ENCODE measurements at places on chromosomes 11 and 22. TPM values are rescaled to one million over a fixed set of nuclear protein-coding genes. Genes with fewer than 3 reads are reported as not detected.
A peak's percentile ranks its signal among the peaks of the same experiment; 100 is the strongest.

GRCh38 chr11:28619846-28620540 lies 511.8 kb downstream of the METTL15 start:
- DNase-seq: no peak
- H3K27ac ChIP-seq: no peak overlapping the region
- H3K27me3 ChIP-seq: peaks cover 43% of the 10 kb centered on the region
- no peaks in the 10 kb centered on the region for H3K4me1 ChIP-seq
- no peak overlapping the region for H3K4me3 ChIP-seq

GRCh38 chr11:127451861-127452260 lies 451.3 kb upstream of the KIRREL3 start:
- no peaks in the 10 kb centered on the region for H3K4me1 ChIP-seq
- no peaks in the 10 kb centered on the region for H3K27me3 ChIP-seq
- no peak overlapping the region for H3K27ac ChIP-seq
- H3K4me3 ChIP-seq: no peak overlapping the region

DNA sequence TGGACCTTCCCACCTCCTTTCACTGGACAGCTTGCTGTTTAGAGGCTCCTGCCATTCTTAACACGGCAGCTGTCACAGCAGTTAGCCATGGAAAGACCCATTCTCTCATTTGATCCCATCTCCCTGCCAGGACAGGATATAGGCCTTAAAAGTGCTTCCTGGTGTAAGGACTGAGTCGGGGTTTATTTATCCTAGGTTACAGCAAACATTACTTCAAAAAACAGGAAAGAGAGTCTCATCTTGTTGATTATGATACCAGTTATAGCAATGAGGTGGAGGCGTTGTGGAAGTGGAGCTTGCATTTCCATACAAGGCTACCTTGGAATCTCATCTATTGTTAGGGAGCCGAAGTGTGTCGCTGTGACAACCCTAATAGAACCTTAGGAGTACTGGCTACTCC lies 17.4 kb upstream of the ETS1 start:
- no peak overlapping the region for H3K4me3 ChIP-seq
- H3K27me3 ChIP-seq: no peaks in the 10 kb centered on the region
- no peaks in the 10 kb centered on the region for H3K4me1 ChIP-seq

- H3K4me1 ChIP-seq: no peaks in the 10 kb centered on the region
- no peak overlapping the region for H3K27ac ChIP-seq
- H3K36me3 ChIP-seq: peaks cover 26% of the 10 kb centered on the region
These were observed 43.2 kb downstream of the NAT10 start for GRCh38 chr11:34148504-34149165.

GRCh38 chr11:75461151-75461550 lies 28.1 kb upstream of the KLHL35 start:
- H3K27me3 ChIP-seq: no peaks in the 10 kb centered on the region
- no peaks in the 10 kb centered on the region for H3K36me3 ChIP-seq
- no peak overlapping the region for H3K4me3 ChIP-seq
- no peak for DNase-seq
- no peak overlapping the region for H3K27ac ChIP-seq
- H3K4me1 ChIP-seq: peaks cover 5% of the 10 kb centered on the region

GRCh38 chr11:6630632-6631291 lies 11.5 kb upstream of the TPP1 start:
- peaks cover 34% of the 10 kb centered on the region for H3K27me3 ChIP-seq
- H3K4me1 ChIP-seq: peaks cover under 1% of the 10 kb centered on the region
- H3K4me3 ChIP-seq: peak overlapping the region; percentile 53
- DNase-seq: no peak
- no peaks in the 10 kb centered on the region for H3K36me3 ChIP-seq

- no peak overlapping the region for H3K27ac ChIP-seq
- no peaks in the 10 kb centered on the region for H3K27me3 ChIP-seq
- H3K4me3 ChIP-seq: no peak overlapping the region
- DNase-seq: no peak
These were observed 110.4 kb upstream of the CSNK2A3 start for GRCh38 chr11:11463405-11463804.

DNA sequence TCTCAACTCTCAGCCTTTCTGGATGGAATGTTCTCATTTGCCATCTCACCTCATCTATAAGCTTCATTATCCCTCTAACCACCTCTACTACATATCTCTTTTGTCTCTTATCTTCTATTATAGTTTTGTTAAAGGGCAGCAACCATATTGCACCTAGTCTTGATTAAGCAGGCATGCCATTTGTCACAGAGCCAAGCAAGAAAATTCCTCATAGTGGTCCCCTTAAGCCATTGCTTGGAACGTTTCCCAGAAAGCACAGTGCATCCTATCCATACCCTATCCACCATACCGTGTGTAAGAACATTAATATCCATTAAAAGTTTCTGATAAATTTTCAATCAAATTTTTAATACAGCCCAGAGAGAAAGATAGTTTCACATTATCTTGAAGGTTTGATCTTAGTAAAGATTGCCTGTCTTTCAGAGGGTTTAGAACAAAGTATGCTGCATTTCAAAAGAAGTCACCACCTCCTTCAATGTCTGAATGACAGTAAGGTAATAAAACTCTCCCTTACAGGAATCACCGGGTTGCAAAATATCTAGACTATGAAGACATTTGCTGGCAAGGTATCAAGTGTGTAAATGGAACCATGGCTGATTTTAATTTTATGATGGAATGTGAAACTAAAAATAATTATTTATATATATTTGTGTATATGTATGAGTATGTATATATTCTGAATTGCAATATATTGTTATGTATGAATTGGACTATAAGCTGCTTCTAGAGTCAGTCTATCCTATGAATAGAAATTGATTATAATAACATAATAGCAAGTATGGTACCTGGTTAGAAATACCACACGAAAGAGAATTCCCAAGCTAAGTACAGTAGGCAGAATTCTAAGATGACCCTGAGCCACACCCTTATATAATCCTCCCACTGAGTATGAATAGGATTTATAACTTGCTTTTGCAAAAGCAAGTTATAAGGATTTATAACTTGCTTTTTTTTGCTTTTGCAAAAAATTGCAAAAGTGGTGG lies 1296.3 kb downstream of the LRRC4C start:
- no peak overlapping the region for H3K27ac ChIP-seq
- H3K4me3 ChIP-seq: no peak overlapping the region
- H3K4me1 ChIP-seq: no peaks in the 10 kb centered on the region

DNA sequence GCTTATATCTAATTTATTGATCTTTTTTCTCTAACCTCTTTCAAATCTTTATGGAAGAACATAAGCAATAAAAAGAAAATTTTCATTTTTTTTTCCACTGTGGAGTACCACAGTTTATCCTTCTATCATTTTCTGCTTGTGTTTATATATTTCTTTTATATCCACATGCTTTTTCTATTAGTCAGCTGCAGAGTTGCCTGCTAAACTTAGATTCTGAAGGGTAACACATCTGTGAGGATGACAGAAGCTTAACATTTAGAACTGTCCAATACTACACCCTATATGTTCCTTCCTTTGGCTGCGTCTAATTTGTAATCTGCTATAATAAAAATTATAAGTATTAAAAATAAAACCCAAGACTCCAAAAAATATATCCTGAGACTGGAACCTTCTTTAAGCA lies 20.8 kb downstream of the CCDC90B start:
- DNase-seq: no peak
- no peaks in the 10 kb centered on the region for H3K4me1 ChIP-seq
- H3K36me3 ChIP-seq: no peaks in the 10 kb centered on the region
- H3K4me3 ChIP-seq: no peak overlapping the region
- H3K27me3 ChIP-seq: no peaks in the 10 kb centered on the region

- H3K27me3 ChIP-seq: no peaks in the 10 kb centered on the region
- DNase-seq: no peak
- no peaks in the 10 kb centered on the region for H3K4me1 ChIP-seq
- H3K27ac ChIP-seq: no peak overlapping the region
- no peak overlapping the region for H3K4me3 ChIP-seq
These were observed 95.9 kb upstream of the FGF3 start for GRCh38 chr11:69915151-69915500.

GRCh38 chr11:121512468-121513465 lies 60.0 kb upstream of the SORL1-AS1 start:
- H3K36me3 ChIP-seq: peaks cover 58% of the 10 kb centered on the region
- no peaks in the 10 kb centered on the region for H3K27me3 ChIP-seq
- no peak for DNase-seq
- no peaks in the 10 kb centered on the region for H3K4me1 ChIP-seq

GRCh38 chr11:106920899-106921509 lies 97.3 kb downstream of the GUCY1A2 start:
- H3K36me3 ChIP-seq: no peaks in the 10 kb centered on the region
- no peaks in the 10 kb centered on the region for H3K27me3 ChIP-seq
- no peaks in the 10 kb centered on the region for H3K4me1 ChIP-seq

GRCh38 chr11:64447831-64448598 lies 89.1 kb downstream of the RPS6KA4 start:
- DNase-seq: no peak
- H3K36me3 ChIP-seq: no peaks in the 10 kb centered on the region
- H3K4me1 ChIP-seq: peaks cover 23% of the 10 kb centered on the region
- H3K27me3 ChIP-seq: peaks cover 63% of the 10 kb centered on the region
- peak overlapping the region; percentile 22 for H3K27ac ChIP-seq
- no peak overlapping the region for H3K4me3 ChIP-seq

DNA sequence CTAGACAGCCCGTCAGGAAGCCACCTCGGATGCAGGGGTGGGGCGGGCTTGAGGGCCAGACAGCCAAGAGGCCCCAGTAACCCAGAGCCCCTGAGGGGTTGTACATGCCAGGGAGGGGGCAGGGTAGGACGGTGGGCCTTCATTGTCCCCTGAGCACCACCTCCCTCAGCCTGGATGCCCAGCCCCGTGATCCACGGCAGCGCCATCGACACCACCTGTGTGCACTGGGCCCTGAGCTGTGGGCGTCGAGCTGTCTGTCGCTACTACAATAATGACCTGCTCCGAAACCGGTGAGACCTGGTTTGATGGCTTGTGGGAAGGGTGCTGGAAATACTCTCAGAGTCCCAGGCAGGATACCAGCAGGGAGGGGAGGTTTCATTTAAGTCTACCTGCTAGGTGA lies 37.4 kb upstream of the TPBGL start:
- DNase-seq: no peak
- H3K4me3 ChIP-seq: no peak overlapping the region
- H3K36me3 ChIP-seq: no peaks in the 10 kb centered on the region
- H3K27ac ChIP-seq: no peak overlapping the region
- peaks cover 5% of the 10 kb centered on the region for H3K4me1 ChIP-seq

DNA sequence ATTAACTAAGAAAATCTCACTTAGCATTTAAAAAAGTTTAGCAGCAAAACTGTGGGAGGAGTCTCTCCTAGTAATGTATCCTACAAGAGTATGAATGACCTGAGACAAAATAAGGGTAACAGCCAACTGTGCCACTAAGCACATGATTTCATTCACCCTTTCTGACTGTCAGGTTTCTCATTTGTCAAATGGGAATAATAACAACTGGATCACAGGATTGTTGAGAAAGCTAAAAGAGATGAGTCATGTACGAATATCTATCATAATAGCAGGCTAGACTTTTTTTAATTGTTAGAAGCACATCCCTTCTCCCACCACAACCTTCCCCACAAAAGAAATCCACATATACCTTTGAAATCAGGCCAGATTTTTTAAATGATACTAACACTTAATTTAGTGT lies 39.5 kb downstream of the MTMR2 start:
- no peak for DNase-seq
- H3K4me3 ChIP-seq: no peak overlapping the region
- no peak overlapping the region for H3K27ac ChIP-seq
- no peaks in the 10 kb centered on the region for H3K27me3 ChIP-seq

- peak overlapping the region; percentile 1 for H3K27ac ChIP-seq
- no peaks in the 10 kb centered on the region for H3K36me3 ChIP-seq
- H3K4me1 ChIP-seq: peaks cover 13% of the 10 kb centered on the region
- no peak overlapping the region for H3K4me3 ChIP-seq
- H3K27me3 ChIP-seq: no peaks in the 10 kb centered on the region
These were observed 105.2 kb downstream of the MAML2 start for GRCh38 chr11:96237766-96238266.

GRCh38 chr11:74006743-74007304 lies 2.1 kb downstream of the UCP3 start:
- no peak overlapping the region for H3K4me3 ChIP-seq
- H3K27me3 ChIP-seq: no peaks in the 10 kb centered on the region
- peaks cover 16% of the 10 kb centered on the region for H3K4me1 ChIP-seq
- H3K27ac ChIP-seq: no peak overlapping the region
- H3K36me3 ChIP-seq: peaks cover 21% of the 10 kb centered on the region

GRCh38 chr11:131518305-131518838 lies 148.0 kb downstream of the NTM start:
- H3K4me3 ChIP-seq: no peak overlapping the region
- H3K27ac ChIP-seq: no peak overlapping the region
- no peak for DNase-seq
- no peaks in the 10 kb centered on the region for H3K4me1 ChIP-seq
- no peaks in the 10 kb centered on the region for H3K36me3 ChIP-seq

GRCh38 chr11:120465921-120466534 lies 45.5 kb upstream of the GRIK4 start:
- H3K4me1 ChIP-seq: no peaks in the 10 kb centered on the region
- DNase-seq: no peak
- no peak overlapping the region for H3K27ac ChIP-seq
- no peaks in the 10 kb centered on the region for H3K27me3 ChIP-seq

DNA sequence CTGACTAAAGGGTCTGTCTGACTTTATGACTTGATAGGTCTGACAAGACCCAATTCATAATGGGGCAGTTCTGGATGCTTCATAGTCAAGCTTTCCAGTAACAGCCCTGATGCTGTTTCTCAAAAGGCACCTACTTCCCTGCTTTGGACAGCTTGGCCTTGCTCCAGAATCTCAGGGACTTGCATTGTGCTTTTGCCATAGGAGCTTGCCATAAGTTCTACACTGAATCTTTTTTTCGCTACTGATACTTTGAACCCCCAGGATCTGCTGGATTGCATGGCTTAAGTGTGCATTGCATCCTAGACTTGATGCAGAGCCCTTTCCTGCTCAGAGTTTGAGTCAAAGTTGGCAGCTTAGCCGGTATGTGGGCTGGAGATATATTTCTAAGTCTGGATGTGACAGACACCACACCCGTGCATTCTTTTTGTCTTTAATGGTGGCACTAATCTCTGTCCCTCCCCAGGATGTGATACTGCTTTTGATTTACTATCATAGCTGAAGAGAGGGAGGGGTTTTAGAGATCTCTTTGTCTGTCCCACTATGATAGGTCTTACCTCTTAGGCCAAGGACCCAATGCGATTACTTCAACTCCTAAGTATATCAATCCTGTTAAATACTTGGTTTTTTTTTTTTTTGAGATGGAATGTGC lies 16.9 kb upstream of the SLC3A2 start:
- H3K27me3 ChIP-seq: no peaks in the 10 kb centered on the region
- H3K4me3 ChIP-seq: no peak overlapping the region
- peaks cover 19% of the 10 kb centered on the region for H3K4me1 ChIP-seq

GRCh38 chr22:19641983-19642451 lies 72.3 kb upstream of the SEPTIN5 start:
- H3K4me1 ChIP-seq: peaks cover 7% of the 10 kb centered on the region
- no peak overlapping the region for H3K4me3 ChIP-seq
- peaks cover 49% of the 10 kb centered on the region for H3K27me3 ChIP-seq
- no peak overlapping the region for H3K27ac ChIP-seq

Gene P2RX6
- 0.18 TPM for total RNA-seq

Gene ARHGEF17
- total RNA-seq: 7.5 TPM

Gene SLC22A9
- not detected for total RNA-seq

Gene OR2AG2
- 0.08 TPM for total RNA-seq

Gene NRGN
- total RNA-seq: 0.83 TPM

Gene CARD18
- total RNA-seq: not detected

Gene MMP13
- total RNA-seq: not detected

Gene MS4A1
- not detected for total RNA-seq

Gene KCNC1
- total RNA-seq: not detected

Gene BID
- 19.3 TPM for total RNA-seq

Gene MRGPRF
- total RNA-seq: 1.3 TPM

Gene ACTN3
- not detected for total RNA-seq

Gene NOX4
- 0.26 TPM for total RNA-seq

Gene OR52E5
- total RNA-seq: not detected

Gene ABTB2
- total RNA-seq: 3.6 TPM

Gene SAAL1
- total RNA-seq: 13.0 TPM

Gene NPAS4
- total RNA-seq: 0.38 TPM
